SK-N-SH (cell line): ENCODE measurements at places on chromosomes 3 and 15.

- peak; percentile 77 for DNase-seq
Measured at GRCh38 chr15:58203537-58203936, 65.4 kb downstream of the AQP9 start.

GRCh38 chr3:23880703-23881339 is 36.0 kb downstream of the NKIRAS1 start:
- peak; percentile 36 for DNase-seq

- no peak for DNase-seq
Measured at GRCh38 chr3:48013288-48013980, 2.8 kb downstream of the MAP4 start.

DNA sequence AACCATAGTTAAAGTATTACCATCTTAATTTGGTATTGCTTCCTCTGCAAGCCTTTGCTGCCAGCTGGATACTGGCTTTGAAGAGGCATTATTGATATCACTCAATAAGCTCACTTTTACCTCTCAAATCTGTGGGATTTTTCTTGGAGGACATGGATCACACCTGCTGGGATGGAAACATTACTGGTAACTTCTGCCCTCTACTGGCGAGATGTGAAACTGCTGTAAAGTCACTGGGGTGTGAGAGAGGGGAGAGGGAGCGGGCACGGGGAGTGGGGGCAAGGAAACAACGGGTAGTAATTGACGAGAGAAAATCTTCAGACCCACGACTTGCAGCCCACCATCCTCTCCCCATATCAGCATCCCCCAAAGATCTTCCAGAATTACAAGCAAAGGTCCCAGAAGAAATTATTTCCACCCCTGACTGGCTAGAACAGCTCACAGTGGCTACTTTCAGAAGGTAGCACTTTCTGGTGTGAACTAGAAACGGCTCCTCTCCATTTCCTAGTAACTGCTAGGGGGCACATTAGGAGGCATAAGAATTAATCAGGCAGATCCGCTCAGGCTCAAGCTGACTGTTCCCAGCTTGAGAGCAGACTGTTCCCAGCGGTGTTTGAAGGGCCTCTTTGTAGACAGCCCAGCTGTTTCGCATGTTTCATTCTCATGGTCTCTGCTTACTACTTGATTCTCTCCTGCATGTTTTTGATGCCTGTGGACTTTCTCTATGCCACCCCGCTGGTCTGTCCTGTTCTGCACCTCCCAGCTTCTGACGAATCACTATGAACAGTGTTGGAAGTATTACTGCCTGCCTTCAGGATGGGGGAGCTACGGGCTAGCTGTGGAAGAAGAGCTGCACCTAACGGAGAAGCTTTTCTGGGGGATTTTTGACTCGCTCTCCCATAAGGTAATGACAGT is 230.4 kb upstream of the CHRM5 start:
- DNase-seq = peak; percentile 71

DNA sequence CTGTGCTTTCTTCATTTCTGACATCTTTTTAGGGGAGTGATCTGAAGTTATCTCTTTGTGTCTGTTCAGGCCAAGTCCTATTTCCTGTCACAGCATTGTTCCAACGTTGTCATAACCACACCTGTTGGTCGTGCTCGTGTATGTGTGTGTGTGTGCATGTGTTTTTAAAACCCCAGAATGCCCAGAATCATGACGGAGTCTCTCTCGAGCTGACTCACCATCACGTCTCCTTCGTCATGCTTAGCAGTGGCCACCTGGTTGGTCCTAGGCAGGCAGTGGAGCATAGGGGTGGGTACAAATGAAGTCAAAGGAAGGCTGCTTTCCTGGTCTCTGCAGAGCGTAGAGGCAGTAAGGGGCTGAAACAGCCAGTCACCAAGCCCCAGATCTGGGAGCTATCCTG is 126.8 kb upstream of the ABHD17C start:
- no peak for DNase-seq

DNA sequence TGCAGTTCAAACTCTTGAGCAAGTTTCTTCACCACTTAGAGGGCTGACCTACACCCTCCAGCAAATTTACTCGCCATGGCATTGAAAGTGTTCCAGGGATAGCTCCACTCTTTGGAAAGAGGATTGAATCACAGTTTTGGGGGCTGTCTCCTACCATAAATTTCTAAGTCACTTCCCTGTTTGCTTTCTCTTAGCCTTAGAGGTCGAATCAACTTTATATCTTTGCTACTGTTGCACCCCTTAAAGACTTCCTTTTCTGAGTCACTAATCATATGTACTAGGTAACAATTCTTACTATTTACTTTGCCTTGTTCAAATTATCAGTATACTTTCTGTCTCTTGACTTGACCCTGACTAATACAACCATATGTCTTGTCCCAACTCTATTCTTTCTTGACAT is 1151.8 kb upstream of the ALCAM start:
- no peak for DNase-seq

DNA sequence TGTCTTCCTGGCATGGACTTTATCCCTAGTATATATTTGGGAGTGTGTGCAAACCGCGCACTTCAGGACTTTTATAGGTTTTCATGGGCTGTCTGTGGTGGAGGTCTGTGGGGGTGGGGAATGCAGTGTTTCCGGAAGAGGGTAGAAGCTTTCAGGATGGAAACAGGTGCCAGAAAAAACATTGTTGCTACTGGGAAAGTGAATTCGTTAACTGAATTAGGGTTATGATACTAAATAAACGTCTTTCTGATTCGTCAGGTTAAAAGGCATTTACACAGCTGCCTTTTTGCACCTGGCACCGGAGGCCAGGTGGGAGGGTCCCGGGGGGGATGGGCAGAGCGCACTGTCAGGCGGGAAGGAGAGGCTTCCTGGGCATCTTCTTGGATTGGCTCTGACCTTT is 62.1 kb downstream of the SLCO3A1 start:
- DNase-seq = no peak

- DNase-seq = no peak
Measured at GRCh38 chr3:28122227-28122626, 119.2 kb upstream of the CMC1 start.

DNA sequence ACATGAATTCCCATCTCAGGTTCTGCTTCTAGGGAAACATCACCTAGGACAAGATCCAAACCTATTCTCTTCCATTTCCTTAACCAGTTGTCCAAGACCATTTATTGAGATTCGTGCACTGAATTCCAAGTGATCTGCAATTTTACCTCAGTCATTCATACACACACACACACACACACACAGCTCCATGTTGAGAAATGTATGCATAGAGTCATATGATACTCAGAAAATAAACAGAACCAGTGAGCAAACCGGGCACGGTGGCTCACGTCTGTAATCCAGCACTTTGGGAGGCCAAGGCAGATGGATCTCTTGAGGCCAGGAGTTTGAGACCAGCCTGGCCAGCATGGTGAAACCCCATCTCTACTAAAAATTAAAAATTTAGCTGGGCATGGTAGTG is 6.1 kb upstream of the KPNA1 start:
- no peak for DNase-seq

- DNase-seq = no peak
Measured at GRCh38 chr3:2656806-2657777, 453.1 kb downstream of the IL5RA start.

DNA sequence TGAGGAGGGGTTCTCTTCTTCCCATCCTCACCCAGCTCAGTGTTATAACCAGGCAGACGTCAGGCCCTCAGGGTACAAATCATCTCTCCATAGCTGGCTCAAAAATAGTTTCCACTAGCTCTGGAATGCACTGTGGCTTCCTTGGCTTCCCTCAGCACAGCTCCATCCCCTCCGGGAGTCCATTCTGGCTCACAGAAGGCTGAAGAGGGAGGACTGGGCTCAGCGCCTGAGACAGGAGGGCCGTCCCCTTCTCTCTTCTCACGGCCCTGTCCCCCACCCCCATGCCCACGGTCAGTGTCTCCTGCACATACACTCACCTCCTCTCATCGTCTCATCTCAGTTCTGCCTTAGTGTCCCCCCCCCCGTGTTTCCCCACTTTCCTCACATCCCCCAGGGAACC is 50.1 kb downstream of the UMPS start:
- peak; percentile 40 for DNase-seq

DNA sequence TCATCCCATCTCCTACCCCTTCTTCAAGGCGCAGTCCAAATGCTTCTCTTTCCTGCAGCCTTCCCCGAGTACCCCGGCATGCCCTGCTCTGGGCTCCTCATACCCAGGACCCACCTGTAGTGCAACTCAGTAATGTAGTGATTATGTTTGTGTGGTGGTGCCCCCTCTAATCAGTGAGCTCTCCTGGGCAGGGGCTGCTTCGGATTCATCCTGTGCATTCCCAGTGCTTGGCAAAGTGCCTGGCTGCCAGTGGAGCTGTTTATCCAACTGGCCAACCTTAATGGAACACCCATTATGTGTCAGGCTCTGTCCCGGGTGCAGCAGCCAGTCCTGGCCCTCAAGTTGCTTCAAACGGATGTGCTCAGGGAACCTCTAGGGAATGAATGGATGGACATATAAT is 174.4 kb upstream of the LINGO1 start:
- peak; percentile 58 for DNase-seq

- no peak for DNase-seq
Measured at GRCh38 chr15:49758456-49758855, 137.6 kb downstream of the DTWD1 start.

DNA sequence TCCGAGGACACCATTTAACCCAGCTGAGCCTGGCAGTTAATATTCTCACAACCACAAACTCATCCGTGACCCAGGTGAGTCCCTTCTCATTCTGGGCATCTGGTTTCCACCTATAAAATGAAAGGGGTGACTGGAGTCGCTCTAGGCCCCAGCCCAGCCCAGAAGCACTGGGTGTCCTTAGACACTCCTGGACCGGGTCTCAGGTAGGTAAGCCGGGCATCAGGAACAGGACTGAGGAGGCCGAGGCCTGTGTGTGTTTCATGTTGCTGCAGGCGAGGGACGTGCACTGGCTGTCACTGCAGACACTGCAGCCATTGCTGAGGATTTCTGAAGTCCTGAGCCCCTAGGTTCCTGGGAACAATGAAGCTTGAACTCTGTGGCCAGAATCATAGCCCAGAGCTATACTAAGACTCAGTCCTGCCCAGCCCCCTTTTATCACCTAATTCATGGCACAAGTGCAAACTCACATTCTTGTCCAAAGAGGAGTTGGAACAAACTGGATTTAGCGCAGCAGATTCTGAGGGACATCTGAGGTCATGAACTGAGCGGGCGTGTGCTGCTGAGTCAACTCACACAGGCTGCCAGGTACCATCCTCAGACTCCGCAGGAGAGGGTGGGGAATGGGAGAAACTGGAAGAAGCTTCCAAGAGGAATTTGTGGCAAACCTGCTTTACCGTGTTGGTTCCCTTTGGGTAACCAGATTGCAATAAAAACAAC is 184.9 kb downstream of the FAM43A start:
- DNase-seq = no peak

- DNase-seq = no peak
Measured at GRCh38 chr15:77504306-77504705, 83.6 kb downstream of the HMG20A start.

GRCh38 chr15:74122403-74123130 is 7.8 kb upstream of the ISLR2 start:
- DNase-seq = no peak

- DNase-seq = no peak
Measured at GRCh38 chr3:14852058-14852594, 33.4 kb downstream of the FGD5 start.

GRCh38 chr3:67018789-67019526 is 20.9 kb downstream of the KBTBD8 start:
- DNase-seq = no peak

GRCh38 chr15:38691965-38692788 is 127.6 kb upstream of the RASGRP1 start:
- DNase-seq = no peak

- no peak for DNase-seq
Measured at GRCh38 chr15:30650012-30650929, 24.3 kb downstream of the ARHGAP11B start.

DNA sequence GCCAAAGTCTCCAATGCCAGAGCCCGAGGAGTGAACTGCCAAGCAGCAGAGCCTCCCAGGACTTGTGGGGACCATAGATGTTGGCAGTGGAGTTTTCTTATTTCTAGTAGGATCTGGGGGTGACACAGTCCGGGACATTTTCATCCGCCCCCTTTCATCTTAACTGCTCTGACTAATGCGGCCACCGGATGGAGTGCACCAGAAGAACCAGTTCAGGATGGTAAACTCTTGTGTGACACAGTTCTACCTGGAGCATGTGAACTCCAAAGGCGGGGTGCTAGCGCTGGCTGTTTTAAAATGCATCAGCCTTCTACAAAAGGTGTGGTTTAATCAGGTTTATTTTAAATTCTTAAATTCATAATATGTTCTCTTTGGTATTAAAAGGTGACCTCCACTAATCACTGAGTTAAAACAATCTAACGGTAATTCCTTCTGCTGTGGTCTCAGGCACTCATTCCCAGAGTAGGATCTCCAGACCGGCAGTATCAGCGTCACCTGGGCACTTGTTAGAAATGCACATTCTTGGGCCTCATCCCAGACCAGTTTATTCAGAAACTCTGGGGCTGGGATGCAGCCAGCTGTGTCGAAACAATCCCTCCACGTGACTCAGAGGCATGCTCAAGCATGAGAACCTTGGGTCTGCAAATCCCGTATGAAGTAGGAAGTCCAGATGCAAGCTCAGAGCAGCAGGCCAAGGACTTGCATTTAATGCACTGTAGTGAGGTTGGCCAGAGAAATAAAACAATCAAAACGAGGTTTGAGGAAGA is 105.5 kb downstream of the GABRB3 start:
- DNase-seq = no peak
